ENCODE measurements at places on chromosomes 3 and 15. TPM values are rescaled to one million over a fixed set of nuclear protein-coding genes. Genes with fewer than 3 reads are reported as not detected.

The FBXO40 gene
- not detected for total RNA-seq

DNA sequence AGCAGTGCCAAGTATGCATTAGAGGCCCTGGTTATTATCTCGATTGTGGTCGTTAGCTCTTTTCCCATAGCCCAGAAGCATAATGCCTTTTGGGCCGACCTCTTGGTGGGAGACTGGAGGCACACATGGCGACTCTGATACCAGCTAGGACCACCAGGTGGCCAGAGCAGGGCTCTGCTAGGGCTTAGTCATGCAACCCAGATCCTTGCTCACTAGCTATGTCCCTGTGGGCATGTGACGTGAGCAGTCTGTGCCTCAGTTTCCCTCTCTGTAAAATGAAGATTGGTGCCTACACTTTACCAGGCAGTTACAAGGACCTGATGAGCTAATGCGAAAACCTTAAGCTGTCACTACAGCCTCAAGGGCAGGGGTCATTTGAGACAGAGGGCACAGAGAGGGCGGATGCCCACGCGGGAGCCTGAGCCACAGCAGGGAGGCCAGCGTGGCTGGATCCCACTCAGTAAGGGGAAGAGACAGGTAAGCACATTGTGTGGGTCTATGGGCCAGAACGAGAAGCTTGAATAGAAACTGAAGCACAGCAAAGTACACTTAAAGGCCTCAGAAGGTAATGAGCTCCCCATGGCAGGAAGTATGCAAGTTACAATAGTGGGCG, 8.8 kb downstream of the KLF15 start:
- no peak for DNase-seq

- DNase-seq: peak; percentile 80
These were observed 110.8 kb upstream of the ATP11B start for GRCh38 chr3:182682263-182683241.

The MAP1A gene
- 0.68 TPM for total RNA-seq

GRCh38 chr15:74983725-74984231, 11.6 kb upstream of the SCAMP5 start:
- DNase-seq: peak; percentile 70

DNA sequence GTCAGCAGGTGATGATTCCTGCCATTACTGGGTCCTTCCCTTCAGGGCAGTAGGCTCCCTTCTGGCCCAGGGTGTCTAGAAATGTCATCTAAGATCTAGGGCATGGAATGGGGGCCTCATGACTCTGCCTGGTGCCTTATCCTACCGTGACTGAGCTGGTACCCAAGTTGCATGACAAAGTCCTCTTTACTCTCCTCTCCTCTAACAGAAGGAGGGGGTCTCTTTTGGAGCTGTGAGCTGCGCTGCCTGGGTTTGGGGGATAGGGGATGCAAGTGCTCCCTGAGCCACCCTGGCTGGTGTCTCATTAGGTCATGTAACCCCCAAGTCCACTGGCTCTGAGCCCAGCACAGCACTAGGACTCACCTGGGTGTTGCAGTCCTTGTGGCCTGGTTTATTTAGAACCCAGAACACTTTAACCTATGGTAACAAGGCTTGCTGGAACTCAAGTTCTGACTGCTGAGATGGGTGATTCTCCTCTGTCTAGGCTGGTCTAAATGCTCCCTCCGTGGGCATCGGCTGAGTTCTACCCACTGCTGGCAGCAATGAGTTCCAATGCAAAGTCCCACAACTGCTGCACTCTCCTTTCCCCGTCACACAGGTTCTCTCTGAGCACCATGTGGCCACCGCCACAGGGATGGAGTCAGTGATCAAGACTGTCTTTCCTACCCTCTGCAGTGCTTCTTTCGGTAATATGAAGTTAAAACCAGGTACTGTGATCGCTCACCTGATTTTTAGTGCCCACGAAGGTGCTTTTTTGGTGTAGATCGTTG, 34.0 kb downstream of the XXYLT1 start:
- DNase-seq: no peak

The ISG20 gene
- total RNA-seq: 108 TPM

Data from activated naive CD8-positive, alpha-beta T cell treated with anti-CD3 and anti-CD28 coated beads for 36 hours (primary cell).